ENCODE measurements at places on chromosomes 13 and 19. TPM values are rescaled to one million over a fixed set of nuclear protein-coding genes. Genes with fewer than 3 reads are reported as not detected.

GRCh38 chr13:33081666-33082065 is 65.4 kb downstream of the KL start:
- no peaks in the 10 kb centered on the region for H3K4me1 ChIP-seq
- H3K27me3 ChIP-seq: no peaks in the 10 kb centered on the region

DNA sequence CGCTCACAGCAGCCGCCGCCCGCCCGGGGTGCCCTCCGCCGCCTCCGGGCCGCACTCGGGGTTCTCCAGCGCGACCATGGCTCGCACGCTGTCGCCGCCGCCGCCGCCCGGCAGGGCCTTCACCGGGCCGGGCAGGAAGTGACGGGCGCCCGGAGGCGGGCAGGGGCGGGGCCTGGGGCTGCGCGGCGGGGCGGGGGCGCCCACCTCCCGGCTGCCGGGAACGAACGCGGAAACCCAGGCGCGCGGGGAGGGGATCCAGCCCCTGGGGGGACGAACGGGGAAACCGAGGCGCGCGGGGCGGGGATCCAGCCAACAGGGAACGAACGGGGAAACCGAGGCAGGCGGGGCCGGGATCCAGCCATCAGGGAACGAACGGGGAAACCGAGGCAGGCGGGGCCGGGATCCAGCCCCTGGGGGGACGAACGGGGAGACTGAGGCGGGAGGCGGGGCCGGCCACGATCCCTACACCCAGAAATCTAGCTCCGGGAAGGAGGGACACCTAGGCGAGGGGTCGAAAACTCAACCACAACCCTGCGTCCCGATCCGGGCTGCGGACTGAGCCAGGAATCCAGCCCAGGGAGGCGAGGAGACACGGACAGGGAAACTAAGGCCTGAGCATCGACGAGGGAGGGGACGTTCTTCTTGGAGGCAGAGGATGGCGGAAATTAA is at the start of gene R3HDM4:
Gene R3HDM4, minus strand, starts transcription at position 140 of the 669 bp plus-strand sequence. Its CDS starts 62 bp downstream, at position 78.
- peaks cover 38% of the 10 kb centered on the region for H3K4me1 ChIP-seq
- DNase-seq: peak; percentile 93
- H3K4me3 ChIP-seq: peak within 1 kb of the TSS; percentile 83
- no peaks in the 10 kb centered on the region for H3K36me3 ChIP-seq
- H3K27ac ChIP-seq: peak within 1 kb of the TSS; percentile 94

DNA sequence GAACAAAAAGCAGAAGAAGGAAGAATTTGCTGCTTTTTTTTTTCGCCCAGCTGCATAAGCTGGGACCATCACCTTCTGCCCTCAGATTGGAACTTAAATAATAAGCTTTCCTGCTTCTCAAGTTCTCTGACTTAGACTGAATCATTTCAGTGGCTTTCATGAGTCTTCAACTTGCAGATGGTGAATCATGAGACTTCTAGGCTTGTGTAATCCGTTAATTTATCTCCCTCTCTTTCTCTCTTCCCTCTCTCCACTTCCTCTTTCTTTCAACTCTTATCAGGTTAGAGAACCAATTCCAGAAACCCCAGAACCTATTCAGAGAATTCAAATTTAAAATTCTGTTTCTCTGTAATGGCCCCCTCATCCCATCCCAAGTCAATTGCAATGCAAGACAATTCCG is 1153.7 kb downstream of the PCDH9 start:
- H3K4me3 ChIP-seq: no peak overlapping the region
- H3K27me3 ChIP-seq: no peaks in the 10 kb centered on the region

The RFPL4AL1 gene
- total RNA-seq: not detected

The ERICH4 gene
- total RNA-seq: not detected

DNA sequence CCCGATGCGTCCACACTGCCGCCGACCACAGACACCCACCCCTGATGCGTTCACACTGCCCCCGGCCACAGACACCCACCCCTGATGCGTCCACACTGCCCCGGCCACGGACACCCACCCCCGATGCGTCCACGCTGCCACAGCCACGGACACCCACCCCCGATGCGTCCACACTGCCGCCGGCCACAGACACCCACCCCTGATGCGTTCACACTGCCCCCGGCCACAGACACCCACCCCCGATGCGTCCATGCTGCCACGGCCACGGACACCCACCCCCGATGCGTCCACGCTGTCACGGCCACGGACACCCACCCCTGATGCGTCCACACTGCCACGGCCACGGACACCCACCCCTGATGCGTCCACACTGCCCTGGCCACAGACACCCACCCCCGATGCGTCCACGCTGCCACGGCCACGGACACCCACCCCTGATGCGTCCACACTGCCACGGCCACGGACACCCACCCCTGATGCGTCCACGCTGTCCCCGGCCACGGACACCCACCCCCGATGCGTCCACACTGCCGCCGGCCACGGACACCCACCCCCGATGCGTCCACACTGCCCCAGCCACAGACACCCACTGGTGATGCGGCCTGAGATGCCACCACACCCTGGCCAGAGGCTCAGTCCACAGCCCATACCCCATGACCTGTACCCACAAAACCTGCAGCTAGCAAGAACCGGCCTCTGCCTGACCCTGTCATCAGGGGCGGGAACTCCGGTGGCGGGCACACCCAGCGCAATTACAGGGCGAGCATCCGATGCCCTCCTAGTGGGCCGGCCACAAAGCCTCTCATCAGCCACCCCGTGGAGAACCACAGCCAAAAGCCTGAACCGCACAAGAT is 28.4 kb downstream of the RASA3 start:
- no peaks in the 10 kb centered on the region for H3K36me3 ChIP-seq
- peaks cover 14% of the 10 kb centered on the region for H3K4me1 ChIP-seq
- no peak overlapping the region for H3K4me3 ChIP-seq
- no peak overlapping the region for H3K27ac ChIP-seq
- no peaks in the 10 kb centered on the region for H3K27me3 ChIP-seq
